ENCODE measurements at places on chromosomes 2 and 18.
A peak's percentile ranks its signal among the peaks of the same experiment; 100 is the strongest.

GRCh38 chr2:187442778-187443177 lies 5.3 kb downstream of the CALCRL start:
- no peak for DNase-seq

DNA sequence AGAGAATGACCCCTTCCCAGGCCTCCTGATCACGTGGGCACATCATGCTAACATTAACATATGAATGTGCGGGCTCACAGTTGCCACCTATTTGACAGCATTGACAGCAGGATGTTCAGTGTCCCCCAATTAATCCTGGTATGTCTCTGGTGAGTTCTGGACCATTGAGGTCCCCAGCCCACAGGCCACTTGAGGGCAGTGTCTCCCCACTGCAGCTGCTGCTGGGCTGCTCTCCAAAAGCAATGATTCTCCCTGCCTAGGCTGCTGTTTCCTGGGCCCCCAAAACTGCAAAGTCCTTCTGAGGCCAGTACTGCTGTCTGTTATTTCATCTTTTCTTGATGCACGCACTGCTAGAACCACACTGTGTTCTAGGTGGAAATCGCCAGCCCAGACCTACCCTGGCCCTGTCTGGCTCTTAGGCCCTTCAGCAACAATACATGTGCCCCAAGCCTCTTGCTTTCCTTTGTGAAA lies 52.7 kb upstream of the MAPK4 start:
- DNase-seq = peak; percentile 47

GRCh38 chr2:138373993-138374408 lies 127.6 kb upstream of the SPOPL start:
- DNase-seq = peak; percentile 48

DNA sequence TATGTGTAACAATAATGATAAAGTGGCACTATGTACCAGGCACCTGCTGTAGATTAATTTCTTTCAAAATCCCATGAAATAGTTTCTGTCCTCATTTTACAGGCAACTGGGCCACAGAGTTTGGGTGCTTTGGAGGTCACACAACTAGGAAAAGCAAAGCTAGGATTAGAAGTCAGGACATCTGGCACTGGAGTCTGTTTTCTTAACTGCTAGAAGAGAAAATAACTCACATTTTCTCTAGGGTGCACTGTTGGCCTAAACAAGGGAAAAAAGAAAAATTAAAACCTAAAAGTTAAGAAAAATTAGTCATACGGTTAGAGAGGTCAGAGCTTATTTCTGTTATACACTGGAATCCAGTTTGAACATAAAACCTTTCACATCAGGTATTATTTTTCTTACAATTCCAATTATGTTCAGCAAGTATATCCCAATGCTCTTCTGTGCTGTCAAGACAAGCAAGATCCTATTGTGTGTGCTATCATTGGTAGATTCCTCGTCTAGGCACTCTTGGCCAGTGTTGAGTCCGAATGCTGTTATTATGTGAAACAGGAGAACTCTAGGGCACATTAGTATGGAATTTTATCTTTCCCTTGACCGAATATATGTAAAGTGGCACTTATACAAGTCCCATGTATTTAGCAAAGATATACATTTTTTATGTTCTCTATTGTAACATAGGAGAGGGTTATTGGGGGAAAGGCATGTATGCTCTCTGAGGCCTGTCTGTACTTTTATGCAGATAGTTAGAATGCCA lies 1.5 kb upstream of the OSGEPL1 start:
- DNase-seq = peak; percentile 13

DNA sequence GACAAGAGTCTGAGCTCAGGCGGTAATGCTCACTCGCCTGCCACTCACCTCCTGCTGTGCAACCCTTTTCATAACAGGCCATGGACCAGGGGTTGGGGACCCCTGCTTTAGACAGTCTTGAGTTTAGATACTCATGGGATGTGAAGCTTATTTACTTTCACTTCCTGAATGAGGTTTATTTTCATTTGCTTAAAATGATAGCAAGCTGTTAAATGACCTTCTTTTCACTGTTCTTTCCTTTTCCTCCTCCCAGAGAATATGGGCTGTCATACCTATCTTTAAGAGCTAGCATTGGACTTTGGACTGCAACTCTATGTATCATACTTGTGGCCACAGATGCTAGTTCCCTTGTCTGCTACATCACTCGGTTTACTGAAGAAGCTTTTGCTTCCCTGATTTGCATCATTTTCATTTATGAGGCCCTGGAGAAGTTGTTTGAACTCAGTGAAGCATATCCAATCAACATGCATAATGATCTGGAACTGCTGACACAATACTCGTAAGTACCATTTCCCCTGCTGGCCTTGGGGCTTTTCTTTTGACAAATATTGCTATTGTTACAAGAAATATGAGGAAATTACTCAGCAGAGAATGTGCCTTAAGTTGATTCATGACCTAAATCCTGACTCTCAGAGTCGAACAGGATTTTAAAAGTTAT lies 168.5 kb downstream of the DPP4 start:
- peak; percentile 44 for DNase-seq

DNA sequence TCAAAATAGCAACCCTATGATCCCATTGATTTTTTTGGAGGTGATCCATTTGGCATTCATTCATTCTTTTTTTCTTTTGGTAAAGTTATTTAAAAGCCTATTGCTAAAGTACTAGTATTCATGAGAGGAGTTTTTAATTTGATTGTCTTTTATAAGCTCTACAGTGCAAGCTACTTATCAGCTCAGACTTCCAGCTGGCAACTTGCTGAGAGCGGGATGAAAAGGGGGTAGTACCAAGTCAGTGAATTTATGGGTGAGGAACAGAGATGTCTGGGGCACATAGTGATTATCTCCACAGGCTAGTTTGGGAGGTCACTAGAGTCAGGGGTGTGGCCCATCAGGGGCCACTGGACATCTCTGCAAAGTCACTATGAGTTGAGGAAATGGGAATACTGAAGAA lies 202.4 kb downstream of the PIK3C3 start:
- DNase-seq = no peak

DNA sequence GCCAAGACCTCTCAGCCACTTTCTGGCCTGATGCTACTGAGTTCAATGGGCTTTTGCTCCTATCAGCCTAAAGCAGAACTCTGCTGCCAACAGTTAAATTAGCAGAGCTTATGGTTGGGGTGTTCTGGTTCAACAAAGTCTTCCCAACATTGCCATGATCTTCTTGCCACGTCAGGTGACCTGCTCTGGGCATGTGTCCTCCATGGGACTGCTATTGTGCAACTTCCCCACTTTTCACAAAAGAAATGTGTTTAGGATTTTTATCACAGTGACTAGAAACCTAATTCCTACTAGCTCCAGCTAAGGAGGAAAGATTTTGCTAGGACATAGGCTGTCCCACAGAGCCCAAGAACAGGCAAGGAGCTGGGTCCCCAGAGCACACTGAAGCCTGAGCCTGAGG lies 56.4 kb downstream of the ALK start:
- no peak for DNase-seq

GRCh38 chr2:60954139-60954538 lies 63.4 kb upstream of the PEX13 start:
- DNase-seq = no peak
